ENCODE measurements at places on chromosomes 3 and 15.

- no peak for DNase-seq
Observed at GRCh38 chr3:70933105-70933810, 620.8 kb upstream of the MDFIC2 start.

DNA sequence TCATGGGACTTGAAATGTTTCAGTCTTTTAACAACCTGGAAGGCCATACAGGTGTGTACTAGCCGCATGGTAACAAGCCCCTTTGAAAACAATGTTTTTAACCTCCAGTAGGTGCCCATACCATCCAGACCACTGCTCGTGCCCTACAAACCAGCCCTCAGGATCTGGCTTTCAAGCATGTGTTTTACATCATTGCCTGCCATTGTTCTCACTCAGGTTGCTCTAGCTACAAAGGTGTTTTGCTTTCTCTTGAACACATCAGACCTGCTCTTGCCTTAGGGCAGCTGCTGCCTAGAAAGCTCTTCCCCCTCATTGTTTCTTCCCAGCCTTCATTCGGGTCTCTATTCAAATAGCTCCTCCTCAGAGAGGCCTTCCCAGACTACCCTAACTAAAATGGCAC, 32.3 kb upstream of the MAP3K13 start:
- DNase-seq = no peak

GRCh38 chr15:99546441-99547100, 19.2 kb upstream of the MEF2A start:
- no peak for DNase-seq

DNA sequence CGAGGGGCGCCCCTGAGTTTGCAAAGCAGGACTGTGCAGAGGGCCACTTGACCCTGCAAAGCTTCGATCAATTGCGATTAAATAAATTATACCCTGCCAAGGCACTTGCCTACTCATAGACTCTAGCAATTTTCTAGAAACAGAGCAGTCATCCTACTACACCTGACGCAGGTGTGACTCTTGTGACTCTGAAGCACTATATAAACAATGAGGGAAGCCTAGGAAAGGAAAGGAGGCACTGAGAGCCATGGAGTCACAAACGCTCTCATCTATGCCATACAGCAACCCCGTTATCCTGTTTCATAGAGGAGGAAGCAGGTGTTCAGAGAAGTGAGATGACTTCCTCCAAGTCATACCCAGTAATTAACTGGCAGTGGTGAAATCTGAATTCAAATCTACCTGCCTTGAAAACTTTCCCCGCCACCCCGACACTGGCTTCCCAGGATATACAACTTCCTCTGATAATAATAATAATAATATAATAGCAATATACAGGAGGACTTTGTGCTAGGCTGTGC, 14.4 kb downstream of the ARHGEF3 start:
- no peak for DNase-seq

DNA sequence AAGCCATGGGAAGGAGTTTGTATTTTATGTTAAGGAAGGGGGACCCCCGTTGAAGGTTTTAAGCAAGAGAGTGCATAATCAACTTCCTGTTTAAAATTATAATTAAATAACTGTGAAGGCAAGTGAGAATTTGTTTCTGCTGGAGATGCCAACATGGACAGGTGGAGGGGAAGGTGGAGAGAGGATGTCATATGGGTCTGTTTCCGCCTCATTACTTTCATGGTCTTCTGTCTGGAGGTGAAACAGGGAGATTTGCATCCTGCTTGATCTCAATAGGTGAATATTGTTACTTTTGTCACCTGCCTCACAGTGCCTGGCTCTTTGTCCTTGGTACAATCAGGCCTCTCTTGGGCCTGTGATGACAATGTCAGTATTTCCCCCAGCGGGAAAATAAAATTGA, 300.6 kb upstream of the LMCD1 start:
- no peak for DNase-seq

GRCh38 chr3:13530241-13531009, 18.5 kb upstream of the FBLN2 start:
- DNase-seq = no peak

DNA sequence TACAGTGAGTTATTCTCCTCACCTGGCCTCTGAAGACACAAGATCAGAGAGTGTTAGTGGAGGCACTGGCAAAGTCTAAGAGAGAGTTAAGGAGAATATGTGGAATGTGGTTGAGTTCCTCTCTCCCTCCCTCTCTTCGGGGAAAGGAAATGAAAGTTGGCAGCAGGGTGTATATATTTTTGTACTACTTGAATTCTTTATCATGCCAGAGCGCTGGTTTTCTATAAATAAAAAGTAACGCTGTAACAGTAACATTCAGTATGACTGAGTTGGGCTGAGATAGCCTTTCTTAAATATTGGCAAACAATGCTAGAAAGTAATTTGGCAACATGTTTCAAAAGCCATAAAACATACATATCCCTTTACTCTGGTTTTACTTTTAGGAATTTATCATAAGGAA, 77.5 kb upstream of the TNFAIP8L3 start:
- DNase-seq = no peak

- no peak for DNase-seq
Observed at GRCh38 chr15:41334293-41335120, 1.8 kb downstream of the NUSAP1 start.

DNA sequence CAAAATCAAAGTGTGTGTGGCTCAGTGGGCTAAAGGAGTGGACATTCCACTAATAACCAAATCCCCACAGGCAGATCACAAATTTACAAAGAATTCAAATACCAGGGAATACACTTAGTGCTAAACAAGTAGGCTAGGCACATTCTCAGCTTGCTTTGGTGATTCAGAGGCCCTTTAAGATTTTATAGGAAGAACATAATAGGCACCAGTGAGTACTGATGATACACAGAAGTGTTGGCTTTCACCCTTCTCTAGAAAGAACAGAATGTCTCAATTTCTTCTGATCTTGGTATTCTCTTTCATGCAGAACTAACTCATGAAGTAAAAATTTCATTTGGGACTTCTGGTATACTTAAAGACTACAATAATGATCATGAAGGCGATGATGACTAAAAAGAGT, 55.0 kb downstream of the POLR2M start:
- no peak for DNase-seq

Data from BE2C (cell line).